CMK (cell line): ENCODE measurements at places on chromosomes 6 and 20.

DNA sequence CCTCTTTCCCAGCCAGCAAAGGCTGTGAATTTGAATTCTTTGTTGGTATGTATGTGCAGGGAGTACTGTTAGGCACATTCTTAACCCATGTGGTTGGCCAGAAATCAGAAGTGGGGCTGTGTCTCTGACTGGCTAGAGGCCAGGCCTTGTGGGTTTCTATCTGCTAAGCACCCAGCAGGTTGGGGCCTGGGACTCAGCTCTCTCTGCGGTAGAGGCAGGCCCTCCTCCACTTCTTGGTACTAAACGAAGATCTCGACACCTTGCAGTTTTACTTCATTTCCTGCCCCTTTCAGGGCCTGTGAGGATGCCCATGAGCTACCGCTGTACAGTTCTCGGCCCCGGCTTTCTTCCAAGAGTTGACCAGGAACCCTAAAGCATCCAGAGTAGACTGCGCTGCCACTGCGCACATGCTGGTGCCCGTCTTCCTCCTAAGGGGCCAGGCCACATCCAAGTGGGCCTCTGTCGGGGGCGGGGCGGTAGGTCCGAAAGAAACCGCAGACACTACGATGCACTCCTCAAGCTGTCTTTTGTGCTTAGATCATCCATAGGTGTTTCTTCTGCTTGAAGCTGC, 51.1 kb downstream of the TCP11 start:
- DNase-seq, result no peak

GRCh38 chr6:85044361-85044760, 280.0 kb upstream of the TBX18 start:
- no peak for DNase-seq

- no peak for DNase-seq
These were observed 205.3 kb downstream of the TENT5A start for GRCh38 chr6:81547149-81547548.

- no peak for DNase-seq
These were observed 166.8 kb downstream of the BTBD3 start for GRCh38 chr20:12084482-12084881.

DNA sequence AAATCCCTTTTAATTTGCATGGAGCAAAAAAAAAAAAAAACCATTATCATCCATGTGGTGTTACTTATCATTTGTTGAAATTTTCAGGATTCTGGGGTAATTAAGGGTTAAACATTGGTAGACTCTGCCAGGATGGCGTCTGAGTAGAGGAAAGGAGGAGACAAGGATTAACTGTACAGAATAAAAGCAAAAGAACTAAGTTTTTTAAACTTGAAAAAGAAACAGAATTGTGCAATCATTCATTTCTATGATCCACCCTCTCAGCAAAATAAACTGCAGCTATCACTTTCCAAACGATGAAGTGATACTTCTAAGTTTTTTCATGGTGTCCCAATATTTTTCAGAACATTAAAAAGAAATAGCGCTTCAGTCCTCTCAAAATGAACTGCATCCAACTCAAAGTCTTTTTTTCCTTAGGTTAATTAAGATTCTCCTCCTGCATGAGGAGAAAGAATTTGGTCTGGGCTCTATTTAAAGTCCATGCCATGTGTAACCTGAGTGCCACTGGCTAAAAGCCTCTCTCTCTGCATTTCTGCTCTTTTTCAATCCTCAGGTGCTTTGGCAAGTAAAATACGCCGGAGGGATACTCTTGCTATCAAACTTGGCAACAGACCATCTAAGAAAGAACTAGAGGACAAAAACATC, 69.5 kb upstream of the LTV1 start:
- no peak for DNase-seq

DNA sequence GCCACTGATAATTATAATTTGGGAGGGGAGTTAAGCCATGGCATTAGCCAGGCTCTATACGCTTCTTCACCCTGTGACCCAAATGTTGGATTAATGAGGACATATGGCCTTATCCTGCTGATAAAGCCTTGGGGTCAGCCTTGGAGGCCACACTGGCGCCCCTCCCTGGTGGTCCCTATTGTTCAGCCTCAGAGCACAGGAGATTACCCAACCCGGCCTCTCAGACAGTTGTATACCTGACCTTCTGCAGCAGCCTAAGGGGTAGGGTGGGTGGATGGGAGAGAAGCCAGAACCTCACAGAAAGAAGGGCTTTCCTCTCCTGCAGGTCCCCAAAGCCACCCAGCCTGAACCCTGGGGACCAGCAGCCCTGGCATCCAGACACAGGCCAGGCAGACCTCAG, 76.8 kb downstream of the LINC00237 start:
- no peak for DNase-seq

DNA sequence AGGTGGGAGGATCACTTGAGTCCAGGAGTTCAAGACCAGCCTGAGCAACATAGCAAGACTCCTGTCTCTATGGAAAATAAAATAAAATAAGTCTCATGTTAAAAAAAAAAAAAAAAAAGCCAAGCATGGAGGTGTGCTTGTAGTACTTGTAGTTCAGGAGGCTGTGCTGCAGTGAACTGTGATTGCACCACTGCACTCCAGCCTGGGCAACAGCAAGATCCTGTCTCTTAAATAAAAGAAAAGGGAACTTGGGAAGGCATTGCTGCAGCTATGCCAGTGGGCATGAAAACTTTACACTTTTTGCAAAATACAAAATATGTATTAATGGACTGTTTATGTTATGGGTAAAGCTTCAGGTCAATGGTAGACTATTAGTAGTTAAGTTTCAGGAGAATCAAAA, 37.5 kb upstream of the REV3L start:
- DNase-seq, result no peak

DNA sequence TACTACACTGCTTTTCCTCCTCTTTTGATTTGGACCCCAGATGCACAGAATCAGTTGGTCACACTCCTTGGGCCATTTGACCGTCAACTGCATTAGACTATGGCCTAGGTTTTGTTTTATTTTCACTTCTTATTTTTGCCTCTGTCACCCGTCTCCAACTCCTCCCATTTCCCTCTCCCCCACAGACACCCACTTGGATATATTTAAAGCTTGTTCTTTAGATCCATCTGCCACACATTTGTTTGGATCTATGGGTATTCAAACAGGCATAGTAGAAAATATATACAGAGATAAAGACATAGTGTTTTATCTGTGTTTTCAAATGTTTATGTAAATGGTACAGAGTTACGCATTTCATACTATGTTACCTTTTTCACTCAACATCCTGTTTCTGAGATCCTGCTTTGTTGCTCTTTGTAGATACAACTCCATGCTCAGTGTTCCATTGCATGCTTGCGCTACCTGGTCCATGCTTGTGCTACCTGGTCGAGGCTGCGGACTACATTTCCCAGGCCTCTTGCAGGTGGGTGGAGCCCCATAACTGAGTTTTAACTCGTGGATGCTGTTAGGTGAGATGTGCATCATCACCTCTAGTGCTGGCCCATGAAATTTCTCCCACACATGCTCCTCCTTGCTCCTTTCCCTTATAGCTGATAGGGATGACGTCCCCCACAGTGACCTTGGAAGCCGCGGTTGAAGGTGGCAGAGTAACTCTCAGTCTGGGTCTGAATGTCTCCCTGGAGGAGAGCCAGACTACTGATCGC, 11.5 kb upstream of the PREX1 start:
- DNase-seq, result no peak

DNA sequence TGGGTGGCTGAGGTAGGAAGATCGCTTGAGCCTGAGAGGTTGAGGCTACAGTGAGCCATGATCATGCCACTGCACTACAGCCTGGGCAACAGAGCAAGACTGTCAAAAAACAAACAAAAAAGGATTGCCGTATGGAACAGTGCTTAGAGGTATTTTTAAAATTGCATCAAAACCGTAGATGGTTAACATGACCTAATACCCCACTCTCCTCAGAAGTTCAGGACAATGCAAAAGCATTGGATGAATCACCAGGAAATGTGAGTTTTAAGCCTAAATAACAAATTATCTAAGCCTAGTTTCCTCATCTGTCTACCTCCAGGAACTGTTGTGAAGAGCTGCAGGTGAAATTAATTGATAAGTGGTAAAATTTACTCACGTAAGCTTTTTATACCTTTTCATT, 123.8 kb upstream of the ID4 start:
- no peak for DNase-seq

DNA sequence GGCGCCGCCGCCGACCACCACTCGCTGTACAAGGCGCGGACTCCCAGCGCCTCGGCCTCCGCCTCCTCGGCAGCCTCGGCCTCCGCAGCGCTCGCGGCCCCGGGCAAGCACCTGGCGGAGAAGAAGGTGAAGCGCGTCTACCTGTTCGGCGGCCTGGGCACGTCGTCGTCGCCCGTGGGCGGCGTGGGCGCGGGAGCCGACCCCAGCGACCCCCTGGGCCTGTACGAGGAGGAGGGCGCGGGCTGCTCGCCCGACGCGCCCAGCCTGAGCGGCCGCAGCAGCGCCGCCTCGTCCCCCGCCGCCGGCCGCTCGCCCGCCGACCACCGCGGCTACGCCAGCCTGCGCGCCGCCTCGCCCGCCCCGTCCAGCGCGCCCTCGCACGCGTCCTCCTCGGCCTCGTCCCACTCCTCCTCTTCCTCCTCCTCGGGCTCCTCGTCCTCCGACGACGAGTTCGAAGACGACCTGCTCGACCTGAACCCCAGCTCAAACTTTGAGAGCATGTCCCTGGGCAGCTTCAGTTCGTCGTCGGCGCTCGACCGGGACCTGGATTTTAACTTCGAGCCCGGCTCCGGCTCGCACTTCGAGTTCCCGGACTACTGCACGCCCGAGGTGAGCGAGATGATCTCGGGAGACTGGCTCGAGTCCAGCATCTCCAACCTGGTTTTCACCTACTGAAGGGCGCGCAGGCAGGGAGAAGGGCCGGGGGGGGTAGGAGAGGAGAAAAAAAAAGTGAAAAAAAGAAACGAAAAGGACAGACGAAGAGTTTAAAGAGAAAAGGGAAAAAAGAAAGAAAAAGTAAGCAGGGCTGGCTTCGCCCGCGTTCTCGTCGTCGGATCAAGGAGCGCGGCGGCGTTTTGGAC, 2.0 kb downstream of the SOX4 start:
- DNase-seq, result no peak

DNA sequence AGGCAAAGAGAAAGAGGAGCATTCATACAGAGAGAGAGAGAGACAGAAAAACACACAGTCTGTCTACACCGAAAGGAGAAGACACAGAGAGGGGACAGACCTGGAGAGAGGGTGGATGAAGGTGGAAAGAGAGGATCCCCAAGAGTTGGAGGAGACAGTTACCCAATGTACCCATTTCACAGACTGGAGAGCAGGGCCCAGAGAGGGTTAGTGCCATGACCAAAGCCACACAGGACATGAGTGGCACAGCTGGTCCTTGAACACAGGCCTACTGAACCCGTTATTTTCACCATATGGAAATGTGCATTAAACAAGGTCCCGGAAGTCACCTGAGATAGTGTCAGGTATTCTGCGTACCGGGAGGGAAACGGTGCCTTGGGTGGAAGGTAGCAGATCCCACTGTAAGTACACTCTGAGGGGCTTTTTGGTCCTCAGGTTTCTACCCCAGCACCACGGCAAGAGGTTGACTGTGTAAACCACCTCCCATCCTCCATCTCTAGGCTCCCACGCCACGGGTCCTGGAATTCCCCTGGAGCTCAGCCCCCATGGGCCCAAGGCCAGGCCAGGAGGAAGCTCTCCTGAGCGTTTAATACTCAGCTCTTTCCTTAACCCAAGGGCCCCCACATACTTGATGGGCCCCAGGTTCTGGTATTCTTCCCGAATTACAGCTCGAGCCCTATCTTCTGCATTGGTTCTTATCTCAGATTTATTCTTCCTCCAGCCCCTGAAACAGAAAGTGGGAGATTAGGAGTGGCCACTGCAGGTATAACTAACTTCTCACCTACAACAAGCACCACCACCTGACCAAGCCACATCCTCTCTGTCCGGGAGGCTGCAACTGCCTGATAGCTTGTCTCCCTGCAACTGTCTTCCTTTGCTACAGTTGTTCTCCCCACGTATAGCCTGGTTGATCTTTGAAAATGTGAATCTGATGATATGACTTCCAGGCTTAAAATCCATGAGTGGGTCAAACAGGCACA, 38.4 kb upstream of the OCSTAMP start:
- DNase-seq, result peak; percentile 35

- DNase-seq, result no peak
These were observed 31.2 kb downstream of the KCNQ5 start for GRCh38 chr6:72653026-72653425.

GRCh38 chr6:35321091-35321490, 21.3 kb upstream of the PPARD start:
- no peak for DNase-seq

DNA sequence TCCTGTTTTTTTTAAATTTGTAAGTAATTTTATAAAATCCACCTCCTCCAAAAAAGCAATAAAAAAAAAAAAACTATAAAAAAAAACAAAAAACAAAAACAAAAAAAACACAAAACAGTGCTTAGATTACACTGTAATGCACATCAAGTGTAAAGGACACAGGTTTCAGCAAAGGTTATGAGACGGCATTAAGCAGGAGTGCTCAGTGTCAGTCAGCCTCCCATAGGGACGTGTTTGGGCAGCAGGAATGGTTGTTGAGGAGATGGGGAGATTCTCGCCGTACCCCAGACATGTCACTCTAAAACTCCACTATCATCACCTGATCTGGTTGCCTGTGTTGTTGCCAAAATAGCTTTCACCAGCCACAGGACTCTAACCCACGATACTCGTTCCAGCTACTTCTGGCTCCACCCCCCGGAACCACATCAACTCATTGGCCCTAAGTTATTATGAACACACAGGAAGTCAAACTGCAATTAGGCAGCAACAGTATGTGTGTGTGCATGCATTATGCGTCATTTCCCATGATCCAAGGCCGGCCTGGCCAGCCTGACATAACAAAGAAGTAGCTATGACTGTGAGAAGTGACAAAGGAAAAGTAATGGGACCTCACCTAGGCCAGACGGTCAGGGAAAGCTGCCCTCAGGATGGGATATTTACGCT, 28.7 kb downstream of the ECT2L start:
- no peak for DNase-seq

GRCh38 chr20:51889466-51889865, 87.1 kb upstream of the SALL4 start:
- DNase-seq, result no peak

DNA sequence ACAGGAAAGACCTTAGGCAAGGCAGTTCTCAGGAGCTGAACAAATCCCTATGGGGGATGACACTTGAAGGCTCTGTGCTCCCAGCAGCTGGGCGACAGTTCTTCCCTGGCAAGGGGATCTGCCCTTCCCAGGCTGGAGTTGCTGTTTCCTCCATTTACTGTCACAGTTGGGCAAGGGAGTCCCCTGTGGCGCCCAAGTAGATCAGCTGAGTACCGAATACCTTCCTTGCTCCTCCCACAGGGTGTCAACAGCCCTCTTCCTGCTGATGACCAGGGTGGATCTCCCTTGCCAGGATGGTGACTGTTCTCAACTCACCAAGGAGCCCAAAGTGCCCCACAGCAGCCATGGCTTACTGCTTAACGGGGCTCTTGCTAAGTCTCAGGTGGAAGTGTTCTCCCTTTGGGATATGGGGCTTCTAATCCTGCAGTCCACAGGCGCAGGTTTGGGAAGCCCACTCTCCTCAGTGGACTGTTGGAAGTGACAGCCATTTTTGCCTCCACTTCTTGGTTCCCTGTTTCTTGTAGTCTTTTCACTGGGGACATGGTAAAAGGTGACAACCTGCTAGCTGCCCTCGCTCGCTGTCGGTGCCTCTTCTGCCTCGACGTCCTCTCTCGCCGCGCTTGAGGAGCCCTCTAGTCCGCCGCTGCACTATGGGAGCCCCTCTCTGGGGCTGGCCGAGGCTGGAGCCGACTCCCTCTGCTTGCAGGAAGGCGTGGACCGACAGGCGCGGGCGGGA, 5.7 kb upstream of the PSMG4 start:
- DNase-seq, result no peak

- no peak for DNase-seq
These were observed 18.4 kb upstream of the PTPRK start for GRCh38 chr6:128538763-128539162.

- DNase-seq, result no peak
These were observed 21.9 kb downstream of the DACT2 start for GRCh38 chr6:168297643-168298042.
